ENCODE measurements at places on chromosomes 1 and 21.

GRCh38 chr21:34574601-34575529 is 40.0 kb downstream of the RCAN1 start:
- H3K36me3 ChIP-seq = peaks cover 8% of the 10 kb centered on the region
- H3K4me3 ChIP-seq = no peak overlapping the region
- DNase-seq = no peak

- H3K27ac ChIP-seq = no peak overlapping the region
- no peak overlapping the region for H3K4me3 ChIP-seq
- DNase-seq = no peak
- H3K27me3 ChIP-seq = peaks cover 2% of the 10 kb centered on the region
These were observed 211.1 kb downstream of the ROR1 start for GRCh38 chr1:63984930-63985290.

DNA sequence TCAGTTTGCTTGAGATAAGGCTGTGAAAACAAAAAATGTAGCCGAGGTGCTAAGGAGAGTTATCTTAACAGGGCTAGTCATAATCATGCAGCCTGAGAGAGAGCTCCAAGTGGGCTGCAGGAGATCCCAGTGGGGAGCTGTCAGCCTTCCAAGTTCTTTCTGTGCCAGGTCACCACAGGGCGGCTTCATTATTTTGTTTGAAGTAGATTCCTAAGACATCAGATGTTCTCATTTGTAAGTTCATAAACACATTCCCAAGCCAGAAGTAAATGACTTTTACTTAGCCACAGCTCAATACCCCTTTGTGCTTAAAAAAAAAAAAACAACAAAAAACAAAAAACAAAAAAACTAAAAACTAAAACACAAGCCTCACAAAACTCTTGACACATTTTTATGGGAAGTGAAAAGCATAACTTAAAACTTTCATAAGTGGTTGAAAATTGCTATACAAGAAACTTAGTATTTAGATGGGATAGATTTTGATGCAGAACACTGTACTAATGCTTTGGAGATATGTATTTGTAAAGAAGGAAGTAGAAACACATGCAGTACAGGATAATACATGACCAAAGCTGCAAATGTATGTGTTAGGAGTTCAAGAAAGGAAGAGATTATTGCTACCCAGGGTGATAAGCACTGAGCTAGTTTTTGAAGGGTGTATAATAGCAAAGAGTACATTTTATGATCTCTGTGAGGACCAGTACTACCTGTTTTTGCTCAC is 8.6 kb downstream of the CDC14A start:
- peaks cover 78% of the 10 kb centered on the region for H3K4me1 ChIP-seq
- H3K4me3 ChIP-seq = no peak overlapping the region
- no peaks in the 10 kb centered on the region for H3K27me3 ChIP-seq
- H3K27ac ChIP-seq = peak overlapping the region; percentile 50
- peaks cover 55% of the 10 kb centered on the region for H3K36me3 ChIP-seq

GRCh38 chr1:33719771-33720670 is 143.9 kb upstream of the HMGB4 start:
- peaks cover 3% of the 10 kb centered on the region for H3K27me3 ChIP-seq
- H3K4me1 ChIP-seq = no peaks in the 10 kb centered on the region
- no peaks in the 10 kb centered on the region for H3K36me3 ChIP-seq
- DNase-seq = no peak
- H3K4me3 ChIP-seq = no peak overlapping the region

GRCh38 chr21:44749759-44750674 is 38.6 kb upstream of the TSPEAR start:
- H3K4me1 ChIP-seq = no peaks in the 10 kb centered on the region
- no peak overlapping the region for H3K27ac ChIP-seq
- no peak for DNase-seq
- H3K4me3 ChIP-seq = no peak overlapping the region

GRCh38 chr1:240827786-240828185 is 215.8 kb upstream of the GREM2 start:
- no peak overlapping the region for H3K27ac ChIP-seq
- H3K27me3 ChIP-seq = no peaks in the 10 kb centered on the region
- no peak overlapping the region for H3K4me3 ChIP-seq
- H3K36me3 ChIP-seq = no peaks in the 10 kb centered on the region
- H3K4me1 ChIP-seq = no peaks in the 10 kb centered on the region
- no peak for DNase-seq

DNA sequence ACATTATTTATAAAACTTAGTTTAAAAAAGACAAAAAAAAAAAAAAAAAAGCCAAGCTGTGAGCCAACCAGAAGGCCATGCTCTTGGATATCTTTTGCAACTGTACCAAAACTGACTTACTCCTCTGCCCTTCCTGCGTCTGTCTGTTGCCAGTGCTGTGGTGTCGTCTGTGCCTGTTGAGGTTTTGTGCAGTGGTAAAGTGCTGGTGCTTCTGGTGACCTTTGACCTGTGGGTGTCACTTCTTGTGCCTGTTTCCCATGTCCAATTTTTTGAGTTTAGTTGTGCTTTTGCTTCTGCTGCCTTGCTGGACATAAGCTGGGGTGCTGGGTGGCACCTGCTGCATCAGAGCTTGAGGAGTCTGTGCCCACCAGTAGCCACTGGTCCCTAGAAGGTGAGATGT is 41.4 kb downstream of the RNF187 start:
- H3K36me3 ChIP-seq = no peaks in the 10 kb centered on the region
- H3K27me3 ChIP-seq = peaks cover 42% of the 10 kb centered on the region
- no peak overlapping the region for H3K4me3 ChIP-seq
- H3K4me1 ChIP-seq = no peaks in the 10 kb centered on the region
- H3K27ac ChIP-seq = no peak overlapping the region

GRCh38 chr1:2053784-2054376 is 3.7 kb downstream of the PRKCZ start:
- H3K4me1 ChIP-seq = peaks cover 14% of the 10 kb centered on the region
- H3K4me3 ChIP-seq = no peak overlapping the region
- H3K27me3 ChIP-seq = peaks cover 6% of the 10 kb centered on the region
- no peak overlapping the region for H3K27ac ChIP-seq

DNA sequence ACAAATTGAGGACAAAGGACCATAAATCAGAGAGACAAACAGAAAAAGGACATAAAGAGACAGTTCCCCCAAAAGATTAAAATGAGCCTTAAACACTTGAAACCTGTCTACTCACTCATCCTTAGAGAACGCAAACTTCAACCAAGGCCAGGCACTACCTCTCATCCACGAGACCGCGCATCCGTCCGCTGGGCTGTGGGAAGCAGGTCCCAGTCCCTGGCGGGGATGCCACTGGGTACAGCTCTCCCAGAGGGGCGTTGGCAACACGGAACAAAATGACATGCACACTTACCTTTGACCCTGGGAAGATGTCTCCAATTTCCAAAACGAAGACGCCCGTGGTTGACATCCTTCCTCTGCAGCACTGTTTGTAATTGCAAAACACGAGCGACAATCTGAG is 16.5 kb upstream of the ADARB1 start:
- no peak for DNase-seq
- H3K36me3 ChIP-seq = no peaks in the 10 kb centered on the region
- no peak overlapping the region for H3K27ac ChIP-seq
- no peaks in the 10 kb centered on the region for H3K4me1 ChIP-seq
- no peak overlapping the region for H3K4me3 ChIP-seq
- peaks cover 18% of the 10 kb centered on the region for H3K27me3 ChIP-seq

DNA sequence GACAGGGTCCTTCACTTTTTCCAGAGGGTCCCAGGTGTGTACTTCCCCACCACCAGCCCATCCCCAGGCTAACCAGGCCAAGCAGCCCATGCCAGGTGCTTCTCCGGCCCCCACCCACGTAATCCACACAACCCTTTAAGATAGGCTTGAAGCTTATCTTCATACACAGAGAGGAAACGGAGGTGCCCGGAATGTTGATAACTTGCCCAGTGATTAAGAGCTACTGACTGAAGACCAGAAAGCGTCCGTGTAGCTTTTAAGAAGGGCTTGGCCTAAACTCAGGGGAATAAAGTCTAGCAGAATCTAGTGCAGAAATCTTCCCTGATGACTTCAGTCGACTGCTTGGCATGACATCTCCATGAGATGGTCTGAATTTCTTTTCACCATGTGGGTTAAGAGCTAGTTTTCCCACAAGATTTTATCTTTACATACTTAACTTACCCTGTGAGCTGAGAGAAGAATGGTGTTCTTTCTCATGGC is 138.7 kb downstream of the GALNT2 start:
- H3K27me3 ChIP-seq = no peaks in the 10 kb centered on the region
- H3K36me3 ChIP-seq = peaks cover 86% of the 10 kb centered on the region
- H3K27ac ChIP-seq = no peak overlapping the region
- no peak for DNase-seq

- H3K4me3 ChIP-seq = no peak overlapping the region
- no peaks in the 10 kb centered on the region for H3K4me1 ChIP-seq
- no peak for DNase-seq
- H3K27me3 ChIP-seq = peaks cover 32% of the 10 kb centered on the region
- no peak overlapping the region for H3K27ac ChIP-seq
These were observed 7.4 kb downstream of the ZBTB8A start for GRCh38 chr1:32546611-32547010.
